ENCODE measurements at places on chromosomes 6 and 20. TPM values are rescaled to one million over a fixed set of nuclear protein-coding genes. Genes with fewer than 3 reads are reported as not detected.

GRCh38 chr6:37916675-37917074 lies 97.1 kb downstream of the ZFAND3 start:
- no peak for DNase-seq

DNA sequence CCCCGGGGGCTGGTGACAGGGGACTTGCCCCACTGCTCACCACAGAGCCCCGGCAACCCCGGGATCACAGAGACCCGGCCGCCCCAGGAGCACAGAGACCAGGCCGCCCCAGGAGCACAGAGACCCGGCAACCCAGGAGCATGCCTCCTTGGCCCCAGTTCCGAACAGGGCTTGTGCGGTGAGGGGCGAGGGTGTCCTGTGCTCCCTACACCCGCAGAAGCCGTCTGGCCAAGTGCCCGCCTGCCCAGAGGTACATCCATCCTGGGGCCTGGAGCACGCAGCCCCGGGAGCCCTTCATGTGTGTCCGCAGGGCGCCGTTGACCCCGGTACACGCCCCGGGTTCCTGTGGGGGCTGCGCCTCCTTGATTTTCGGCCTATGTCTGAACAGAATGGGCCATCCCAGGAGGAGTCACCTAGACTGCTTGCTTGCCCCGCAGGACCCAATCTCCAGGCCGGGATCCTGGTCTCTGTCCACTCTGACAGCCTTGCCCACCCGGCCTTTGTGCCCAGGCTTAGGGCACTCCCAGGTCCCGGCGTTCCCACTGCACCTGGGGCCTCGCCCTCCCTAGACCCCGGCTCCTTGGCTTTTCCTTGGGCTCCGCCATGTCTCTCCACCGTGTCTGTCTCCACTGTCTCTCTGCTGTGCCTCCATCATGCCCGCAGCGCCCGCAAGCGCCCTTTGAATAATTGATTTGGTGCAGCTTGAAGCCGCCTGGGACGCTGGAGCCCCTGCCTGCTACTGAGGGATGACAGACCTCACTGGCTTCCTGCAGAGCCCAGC lies 219.8 kb downstream of the ERMARD start:
- DNase-seq = peak; percentile 6

GRCh38 chr6:21123507-21124436 lies 469.8 kb upstream of the SOX4 start:
- DNase-seq = no peak

GRCh38 chr6:90941885-90942284 lies 355.0 kb upstream of the MAP3K7 start:
- DNase-seq = no peak

GRCh38 chr6:170134031-170134470 lies 156.8 kb downstream of the DLL1 start:
- DNase-seq = no peak

DNA sequence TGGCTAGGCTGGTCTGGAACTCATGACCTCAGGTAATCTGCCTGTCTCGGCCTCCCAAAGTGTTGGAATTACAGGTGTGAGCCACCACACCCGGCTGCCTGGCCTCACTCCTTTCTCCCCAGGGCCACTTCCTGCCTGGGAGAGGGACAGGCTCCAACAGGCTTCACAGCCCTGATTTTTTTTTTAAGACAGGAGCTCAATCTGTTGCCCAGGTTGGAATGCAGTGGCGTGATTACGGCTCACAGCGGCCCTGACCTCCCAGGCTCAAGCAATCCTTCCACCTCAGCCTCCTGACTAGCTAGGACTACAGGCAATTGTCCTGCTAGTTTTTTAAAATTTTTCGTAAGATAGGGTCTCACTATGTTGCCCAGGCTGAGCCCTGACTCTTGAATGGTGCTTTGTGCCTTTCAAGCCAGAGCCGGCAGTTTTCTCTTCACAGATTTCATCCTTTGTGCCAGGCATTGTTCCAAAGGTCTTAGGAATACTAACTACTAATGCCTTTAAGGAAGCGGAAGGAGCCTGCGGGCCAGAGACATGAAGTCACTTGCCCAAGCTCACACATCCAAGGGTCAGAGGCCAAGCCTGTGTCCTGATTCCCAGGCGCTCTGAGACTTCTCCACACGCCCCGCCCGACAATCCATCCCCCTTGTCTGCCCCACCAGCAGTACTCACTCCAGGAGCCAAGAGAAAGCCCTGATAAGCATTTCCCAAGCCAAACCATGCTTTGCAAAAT lies 19.2 kb downstream of the CAPN11 start:
- DNase-seq = peak; percentile 31

- no peak for DNase-seq
Measured at GRCh38 chr6:96926425-96926824, 1.9 kb downstream of the KLHL32 start.

DNA sequence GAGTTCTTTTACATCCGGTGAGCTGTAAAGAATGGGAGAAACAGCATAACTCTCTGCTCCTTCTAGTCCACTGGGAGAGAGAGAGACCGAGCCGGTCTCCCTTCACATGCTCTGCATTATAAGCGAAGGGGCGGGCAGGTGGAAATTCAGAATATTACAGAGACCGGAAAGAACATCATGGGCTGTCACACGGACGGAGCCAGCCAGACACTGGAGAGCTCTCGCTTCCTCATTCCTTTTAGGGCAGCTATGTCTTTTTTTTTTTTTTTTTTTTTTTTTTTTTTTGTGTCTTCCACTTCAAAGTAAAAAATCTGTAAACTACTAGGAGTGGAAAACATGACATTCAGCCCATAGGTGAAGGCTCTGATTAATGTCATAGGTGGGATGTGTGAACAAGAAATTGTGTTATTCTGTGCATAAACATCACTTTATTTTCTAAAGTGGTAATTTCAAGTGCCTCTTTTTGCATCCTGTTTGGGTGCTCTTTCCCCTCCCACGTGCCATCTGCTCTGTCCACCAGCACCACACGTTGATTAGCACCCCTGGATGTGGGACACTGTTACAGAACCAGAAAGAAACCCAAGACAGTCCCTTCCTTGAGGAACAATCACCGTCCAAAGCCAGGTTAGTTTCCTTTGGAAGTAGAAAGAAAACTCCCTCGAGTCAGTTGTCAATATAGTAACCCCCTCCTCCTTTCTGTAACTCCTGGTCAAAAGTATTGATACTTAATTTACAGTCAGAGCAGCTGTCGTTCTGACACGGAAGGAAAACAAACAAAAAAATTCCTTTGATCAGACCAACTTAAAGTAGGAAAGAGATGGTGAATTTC lies at the start of gene TAGAP:
TSS of gene TAGAP (minus strand) at position 93 of the 829 bp plus-strand sequence. CDS start 845 bp downstream, outside the sequence.
- DNase-seq = peak; percentile 83

- no peak for DNase-seq
Measured at GRCh38 chr6:106730718-106731117, 101.3 kb downstream of the QRSL1 start.

DNA sequence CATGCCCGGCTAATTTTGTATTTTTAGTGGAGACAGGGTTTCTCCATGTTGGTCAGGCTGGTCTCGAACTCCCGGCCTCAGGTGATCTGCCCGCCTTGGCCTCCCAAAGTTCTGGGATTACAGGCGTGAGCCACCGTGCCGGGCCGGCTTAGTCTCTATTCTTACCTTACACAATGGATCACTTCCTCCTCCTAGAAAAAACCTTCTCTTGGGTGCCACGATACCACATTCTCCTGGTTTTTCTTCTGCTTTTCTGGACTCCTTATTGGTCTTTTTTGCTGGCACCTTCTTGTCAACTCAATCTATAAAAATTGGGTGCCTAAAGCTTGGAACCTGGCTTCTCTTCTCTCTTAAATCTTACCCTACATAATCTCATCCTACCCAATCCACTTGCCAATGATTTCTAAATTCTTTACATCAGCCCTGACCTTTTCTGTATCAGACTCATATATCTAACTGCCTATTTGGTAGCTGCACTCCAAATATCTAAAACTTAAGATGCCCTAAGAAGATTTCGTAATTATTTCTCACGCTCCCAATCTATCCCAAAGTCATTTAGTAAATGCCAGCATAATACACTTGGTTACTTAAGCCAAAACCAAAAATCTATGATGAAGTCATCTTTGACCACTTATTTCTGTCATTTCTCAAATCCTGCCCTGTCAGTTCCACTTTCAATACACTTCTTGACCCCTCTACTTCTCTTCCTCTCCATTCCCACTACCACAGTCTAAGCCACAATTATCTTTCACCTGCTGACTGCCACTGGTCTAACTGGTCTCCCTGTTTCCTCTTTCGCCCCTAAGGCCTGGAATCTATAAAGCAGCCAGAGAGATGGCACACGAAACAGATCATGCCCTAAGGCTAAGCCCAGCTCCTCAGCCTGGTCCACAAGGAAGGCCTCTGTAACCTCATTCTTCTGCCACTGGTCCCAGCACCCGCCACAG lies 43.2 kb downstream of the ELMO2 start:
- no peak for DNase-seq

GRCh38 chr6:129140526-129140925 lies 257.6 kb downstream of the LAMA2 start:
- no peak for DNase-seq

GRCh38 chr20:25082498-25082873 lies 545 bp upstream of the VSX1 start:
- DNase-seq = no peak

DNA sequence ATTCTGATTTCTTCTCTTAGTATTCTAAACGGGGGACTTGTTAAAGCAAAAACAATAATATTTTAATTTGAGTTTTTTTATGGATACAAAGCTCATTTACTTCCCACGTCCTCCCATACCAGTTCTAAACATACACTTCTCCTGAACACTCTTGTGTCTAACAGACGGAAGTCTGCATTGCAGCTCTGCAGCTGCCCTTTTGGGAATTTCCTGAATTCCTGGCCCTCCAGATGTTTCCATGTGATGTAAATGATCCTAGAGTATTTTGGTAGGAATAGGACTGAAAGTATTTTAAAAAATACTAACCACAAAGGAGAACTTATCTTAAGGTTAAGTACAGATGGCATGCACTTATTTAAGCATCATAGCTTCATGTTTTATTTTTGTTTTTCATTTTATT lies 886.7 kb downstream of the TBC1D32 start:
- no peak for DNase-seq

- DNase-seq = no peak
Measured at GRCh38 chr6:47440719-47441118, 36.9 kb upstream of the CD2AP start.

GRCh38 chr6:161963634-161964234 lies 689.9 kb upstream of the AGPAT4 start:
- no peak for DNase-seq

DNA sequence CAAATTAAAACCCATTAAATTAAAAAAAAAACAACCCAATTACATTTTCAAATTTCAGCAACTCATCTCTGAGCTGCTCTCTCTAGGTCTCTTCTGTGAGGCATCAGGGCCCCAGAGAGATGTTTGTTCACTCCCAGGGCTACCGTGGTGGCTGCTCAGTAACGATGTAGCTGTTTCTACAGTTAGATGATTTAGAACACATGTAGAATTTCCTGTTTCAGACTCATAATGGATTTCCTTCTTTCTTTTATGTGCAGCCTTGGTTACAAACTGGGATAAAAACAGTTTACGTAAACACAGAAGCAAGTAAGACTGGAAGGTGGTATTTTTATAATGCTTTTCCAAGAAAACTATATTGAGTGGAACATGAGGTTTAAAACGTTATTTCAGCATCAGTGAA lies 116.1 kb upstream of the CCN2 start:
- DNase-seq = no peak

DNA sequence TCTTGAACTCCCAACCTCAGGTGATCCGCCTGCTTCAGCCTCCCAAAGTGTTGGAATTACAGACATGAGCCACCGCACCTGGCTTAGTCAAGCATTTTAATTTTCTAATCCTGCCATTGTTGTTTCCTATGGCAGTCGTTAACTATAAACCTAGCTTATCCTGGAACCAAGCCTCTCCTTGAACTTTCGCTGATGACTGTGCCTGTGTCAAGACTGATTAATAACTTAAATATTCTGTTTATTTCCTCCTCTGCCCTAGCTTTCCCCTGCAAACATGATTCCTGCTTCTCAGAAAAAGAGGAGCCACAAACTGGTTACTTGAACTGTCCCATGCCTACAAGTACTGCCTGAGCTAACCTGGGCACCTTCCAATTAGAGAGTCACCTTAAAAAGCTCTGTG lies 1.5 kb downstream of the VNN1 start:
- DNase-seq = no peak

DNA sequence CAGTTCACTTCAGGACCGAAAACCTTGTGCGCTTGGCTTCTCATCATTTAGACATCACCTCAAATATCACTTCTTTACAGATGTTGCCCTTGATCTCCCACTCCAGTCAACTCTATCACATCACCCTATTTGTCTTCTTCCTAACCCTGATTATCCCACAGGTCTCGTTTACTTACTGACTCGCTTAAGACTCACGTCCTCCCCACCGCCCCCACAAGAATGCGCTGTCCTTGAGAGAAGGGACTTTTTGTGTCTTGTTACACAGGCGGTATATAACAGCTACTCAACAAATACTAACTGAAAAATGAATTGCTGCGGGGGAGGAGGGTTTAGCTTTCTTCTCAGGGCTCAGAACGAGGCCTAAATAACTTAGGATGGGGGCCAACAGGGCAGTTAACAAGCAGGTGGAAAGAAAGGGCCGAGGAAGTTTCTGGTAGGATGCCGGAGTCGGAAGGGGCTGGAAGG lies 527 bp downstream of the TOMM34 start:
- peak; percentile 23 for DNase-seq

GRCh38 chr20:57467742-57468141 lies 57.2 kb downstream of the CTCFL start:
- DNase-seq = no peak

DNA sequence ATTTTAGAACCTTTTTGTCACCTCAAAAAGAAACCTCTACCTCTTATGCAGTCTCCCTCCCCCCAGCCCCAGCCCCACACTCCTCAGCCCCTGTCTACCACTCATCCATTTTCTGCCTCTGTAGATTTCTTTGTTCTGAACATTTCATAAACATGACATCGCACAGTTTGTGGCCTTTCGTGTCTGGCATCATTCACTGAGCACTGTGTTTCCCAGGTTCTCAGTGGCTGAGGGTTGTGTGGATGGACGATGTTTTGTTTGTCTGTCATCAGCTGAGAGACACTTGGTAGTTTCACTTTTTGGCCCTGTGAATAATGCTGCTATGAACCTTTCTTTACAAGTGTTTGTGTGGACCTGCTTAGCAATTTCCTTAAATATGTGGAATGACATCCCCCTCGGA lies 64.5 kb downstream of the FAM120B start:
- DNase-seq = no peak

- DNase-seq = no peak
Measured at GRCh38 chr20:24381886-24382285, 87.5 kb upstream of the SYNDIG1 start.

Gene MYH7B
- 0.75 TPM for total RNA-seq

Gene NKX2-2
- total RNA-seq = 0.60 TPM

Gene PGC
- total RNA-seq = not detected

Gene LRFN2
- 0.40 TPM for total RNA-seq

Gene VGLL2
- total RNA-seq = not detected

Gene CASS4
- 1.4 TPM for total RNA-seq

Gene ADGRF1
- total RNA-seq = not detected

Gene UQCC2
- total RNA-seq = 8.2 TPM

Gene CD164
- 109 TPM for total RNA-seq

Gene NT5E
- 10.5 TPM for total RNA-seq

Gene CLPSL1
- not detected for total RNA-seq

Gene FOXQ1
- not detected for total RNA-seq

Gene CUTA
- 52.7 TPM for total RNA-seq

Gene GMEB2
- 13.7 TPM for total RNA-seq

Gene CD93
- 14.3 TPM for total RNA-seq

Gene OR2H2
- total RNA-seq = not detected

Gene HCRTR2
- not detected for total RNA-seq

Gene MMS22L
- total RNA-seq = 12.6 TPM

Gene SLC22A7
- not detected for total RNA-seq

Gene TGM3
- total RNA-seq = not detected

Measured in transverse colon (tissue), 4 donors.